NCI-H1930 (cell line): ENCODE measurements at places on chromosomes 5 and 9.

DNA sequence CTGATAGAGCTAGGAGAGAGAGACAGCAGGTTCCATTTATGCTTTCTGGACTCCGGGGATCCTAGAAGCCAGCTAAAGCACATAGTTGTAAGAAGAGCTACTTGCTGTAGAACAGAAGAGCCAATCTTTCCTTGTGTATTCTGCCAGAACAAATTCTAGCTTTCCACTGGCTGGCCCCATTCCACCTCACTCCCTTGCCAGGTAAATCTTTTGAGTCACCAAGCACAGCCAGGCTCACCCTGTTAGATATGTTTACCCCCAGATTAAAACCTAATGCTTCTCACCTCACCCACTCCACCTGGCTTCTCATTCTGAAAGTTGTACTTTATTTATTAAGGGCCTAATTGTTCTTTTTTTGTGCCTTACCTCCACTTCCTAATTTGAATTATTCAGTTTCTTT, 48.9 kb upstream of the CHD1 start:
- DNase-seq: no peak

GRCh38 chr9:78592811-78593210, 295.9 kb downstream of the PSAT1 start:
- no peak for DNase-seq

DNA sequence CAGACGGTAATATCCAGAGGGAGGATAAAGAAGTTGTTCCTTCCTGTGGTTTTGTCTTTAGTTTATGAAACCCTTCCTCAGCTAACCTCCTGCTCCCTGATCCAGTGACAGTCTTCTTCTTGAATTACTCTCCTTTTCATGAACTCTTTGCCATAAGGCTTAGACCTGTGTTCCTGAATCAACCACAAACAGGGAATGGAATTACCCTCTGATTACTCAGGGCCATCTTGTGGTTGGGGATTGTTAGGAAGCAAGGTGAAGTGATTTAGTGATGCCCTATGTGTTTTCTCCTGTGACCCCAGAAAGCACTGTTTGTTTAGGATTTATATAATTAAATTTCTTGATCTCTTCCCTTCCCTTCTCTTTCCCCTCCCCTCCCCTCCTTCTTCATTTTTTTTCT, 409.1 kb downstream of the TAF11L14 start:
- DNase-seq: no peak

- no peak for DNase-seq
These were observed 296.7 kb upstream of the PANK3 start for GRCh38 chr5:168875832-168876231.

DNA sequence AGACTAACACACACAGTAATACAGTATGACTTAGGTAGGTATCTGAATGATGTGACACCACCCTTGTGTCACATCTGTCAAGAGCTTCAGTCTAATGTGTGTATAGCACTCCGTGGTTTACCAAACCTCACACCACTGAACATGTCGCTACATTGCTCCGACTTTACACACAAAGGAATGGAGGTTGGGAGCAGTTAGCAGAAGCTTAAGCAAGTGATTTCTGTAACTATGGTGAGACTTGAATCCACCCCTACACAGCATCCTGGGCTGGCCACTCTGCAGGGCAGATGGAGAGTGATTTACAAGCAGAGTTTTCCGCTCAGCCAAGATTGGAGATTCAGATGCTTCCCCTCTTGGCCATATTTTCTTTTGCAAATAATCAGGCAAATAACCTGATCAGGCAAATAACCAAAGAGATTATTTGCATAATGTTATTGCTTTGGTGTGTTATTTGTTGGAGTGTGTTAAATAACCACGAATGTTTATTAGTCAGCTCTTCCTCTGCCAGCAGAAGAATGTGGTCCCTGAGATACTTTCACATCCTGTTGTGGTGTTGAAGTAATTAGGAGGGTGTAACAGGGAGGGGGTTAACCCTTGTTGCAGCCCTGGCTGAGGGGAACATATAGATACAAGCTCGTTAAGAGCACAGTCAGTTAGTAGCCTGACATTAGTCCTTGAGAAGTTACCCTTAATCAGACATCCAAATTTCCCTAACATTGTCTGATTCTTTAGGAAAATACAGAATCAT, 92.8 kb downstream of the SNX18 start:
- DNase-seq: no peak

GRCh38 chr5:80793354-80793753, 138.6 kb upstream of the DHFR start:
- no peak for DNase-seq

DNA sequence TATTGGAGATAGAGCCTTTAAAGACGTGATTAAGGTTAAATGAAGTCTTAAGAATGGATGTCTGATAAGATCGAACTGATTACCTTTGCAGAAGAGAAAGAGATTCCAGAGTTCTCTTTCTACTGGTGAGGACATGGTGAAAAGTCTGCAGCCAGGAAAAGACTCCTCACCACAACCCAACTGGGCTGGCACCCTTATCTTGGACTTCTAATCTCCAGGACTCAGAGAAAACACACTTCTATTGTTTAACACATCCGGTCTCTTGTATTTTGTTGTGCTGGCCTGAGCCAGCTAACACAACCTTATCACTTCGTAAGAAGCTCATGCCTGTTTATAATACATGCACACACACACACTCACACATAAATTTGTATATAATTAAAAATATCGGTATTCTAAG, 489.1 kb downstream of the PRDM9 start:
- DNase-seq: no peak

DNA sequence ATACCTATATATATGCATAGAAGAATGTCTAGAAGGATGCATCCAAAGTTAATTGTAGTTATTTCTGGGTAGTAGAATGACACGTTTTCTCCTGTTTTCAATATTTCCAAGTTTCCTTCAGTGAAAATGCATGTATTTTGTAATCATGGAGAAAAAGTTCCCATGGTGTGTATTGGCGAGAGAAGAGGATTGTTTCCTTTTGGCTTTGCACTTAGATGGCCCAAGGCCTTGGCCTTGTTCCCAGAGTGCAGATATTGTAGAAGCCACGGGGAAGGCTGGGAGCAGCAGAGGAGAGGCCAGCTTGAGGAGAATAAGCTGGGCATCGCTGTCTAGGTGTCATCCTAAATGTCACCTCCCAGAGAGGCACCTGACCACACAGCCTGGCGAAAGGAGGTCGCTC, 44.0 kb downstream of the IRF1 start:
- no peak for DNase-seq

DNA sequence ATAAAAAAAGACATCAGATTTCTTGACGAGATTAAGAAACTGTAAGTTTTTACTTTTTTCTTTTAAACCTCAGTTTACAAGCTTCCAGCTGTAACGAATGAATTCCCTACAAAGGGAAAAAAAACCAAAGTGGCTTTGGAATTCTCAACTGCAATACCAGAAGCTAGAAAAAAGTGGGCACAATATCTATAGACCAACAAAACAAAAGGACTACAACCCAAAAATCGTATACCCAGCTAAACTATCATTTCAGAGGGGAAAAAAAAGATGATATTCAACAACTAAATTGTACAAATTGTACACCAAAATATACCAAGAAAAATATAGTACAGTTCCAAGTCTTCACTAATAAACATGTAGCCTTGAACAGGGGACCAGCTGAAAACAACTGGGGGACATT, 26.8 kb upstream of the ELOVL7 start:
- DNase-seq: no peak

DNA sequence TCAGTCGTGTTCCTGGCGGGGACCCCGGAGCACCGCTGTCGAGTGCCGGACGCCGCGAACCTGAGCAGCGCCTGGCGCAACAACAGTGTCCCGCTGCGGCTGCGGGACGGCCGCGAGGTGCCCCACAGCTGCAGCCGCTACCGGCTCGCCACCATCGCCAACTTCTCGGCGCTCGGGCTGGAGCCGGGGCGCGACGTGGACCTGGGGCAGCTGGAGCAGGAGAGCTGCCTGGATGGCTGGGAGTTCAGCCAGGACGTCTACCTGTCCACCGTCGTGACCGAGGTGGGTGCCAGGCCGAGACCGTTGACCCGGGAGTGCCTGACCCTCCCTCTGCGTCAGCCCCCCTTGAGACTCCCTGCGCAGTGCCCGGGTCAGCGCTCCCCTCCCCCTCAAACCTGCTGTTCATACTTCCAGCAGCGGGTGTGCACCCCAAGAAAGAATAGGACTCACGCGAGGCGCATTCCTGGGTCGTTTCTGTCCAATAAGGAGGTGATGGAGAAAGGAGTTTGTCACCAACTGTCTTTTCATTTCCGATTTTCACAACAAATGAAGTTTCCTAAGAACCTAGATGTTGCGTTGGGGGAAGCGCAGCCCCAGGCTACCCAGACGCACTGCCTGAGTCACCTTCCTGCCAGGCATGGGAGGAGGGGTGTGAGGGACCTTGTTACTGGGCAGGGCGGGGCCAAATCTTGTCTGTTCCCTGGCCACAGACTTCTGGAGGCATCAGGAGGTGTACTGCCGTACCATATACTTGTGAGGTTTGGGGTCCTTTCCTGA, 722 bp downstream of the SLC22A4 start:
- DNase-seq: no peak

DNA sequence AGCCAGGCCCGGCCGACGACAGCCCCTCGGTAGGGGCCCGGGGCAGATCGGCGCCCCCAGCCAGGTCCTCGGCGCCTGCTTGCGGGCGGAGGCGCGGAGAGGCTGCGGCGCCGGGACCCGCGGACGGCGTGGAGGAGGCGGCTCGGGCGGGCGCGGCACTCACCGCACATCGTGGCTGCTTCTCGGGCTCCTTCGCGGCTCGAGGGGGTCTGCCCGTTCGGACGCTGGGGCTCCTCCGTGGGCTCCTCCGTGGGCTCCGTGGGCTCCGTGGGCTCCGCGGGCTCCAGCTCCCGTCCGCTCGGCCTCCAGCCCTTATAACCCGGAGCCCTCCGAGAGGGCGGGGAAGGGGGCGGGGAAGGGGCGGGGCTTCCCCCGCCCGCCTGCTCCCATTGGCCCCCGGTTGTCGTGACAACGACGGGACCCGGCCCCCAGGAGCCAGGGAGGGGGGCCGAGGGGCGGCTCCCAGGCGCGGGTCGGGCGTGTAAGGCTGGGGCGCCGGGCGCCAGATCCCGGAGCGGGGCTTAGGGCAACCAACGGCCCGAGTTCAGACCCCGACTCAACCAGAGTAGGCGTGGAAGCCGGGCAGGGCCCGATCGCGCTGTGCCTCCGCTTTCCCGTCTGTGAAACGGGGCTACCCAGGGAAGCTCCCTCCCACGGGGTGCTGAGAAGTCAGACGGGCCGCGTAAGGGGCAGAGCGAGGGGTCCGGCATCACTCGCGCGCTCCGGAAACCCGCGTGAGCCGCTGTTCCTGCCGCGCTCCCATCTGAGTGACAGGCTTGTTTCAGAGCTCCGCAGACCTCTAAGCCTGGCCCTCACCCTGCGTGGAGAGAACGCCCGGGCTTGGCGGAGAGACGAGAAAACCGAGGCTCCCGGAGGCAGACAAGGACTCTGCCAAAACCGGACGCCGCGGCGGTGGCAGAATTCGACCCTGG, at the start of gene GFPT2:
Gene GFPT2, minus strand, starts transcription at position 289 of the 932 bp plus-strand sequence. Its CDS starts 119 bp downstream, at position 170.
- peak; percentile 68 for DNase-seq

DNA sequence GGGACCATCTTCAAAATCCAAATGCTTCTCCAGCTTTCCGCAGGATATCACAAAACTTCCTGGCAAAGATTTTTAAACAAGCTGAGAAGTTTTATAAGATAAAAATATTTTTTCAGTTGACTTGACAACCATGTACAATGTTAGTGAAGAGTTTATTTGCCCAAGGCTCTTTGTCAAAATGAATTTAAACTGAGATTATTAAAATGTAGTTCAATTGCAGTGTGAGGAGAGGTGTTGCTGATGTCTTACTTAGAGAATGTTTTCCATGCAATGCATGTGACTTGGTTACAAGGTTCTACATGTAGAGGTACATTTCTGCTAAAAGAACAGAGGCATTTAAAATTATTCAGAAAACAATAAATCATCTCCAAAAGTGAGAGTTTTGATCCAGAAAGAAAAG, 131.4 kb upstream of the MINAR2 start:
- no peak for DNase-seq

DNA sequence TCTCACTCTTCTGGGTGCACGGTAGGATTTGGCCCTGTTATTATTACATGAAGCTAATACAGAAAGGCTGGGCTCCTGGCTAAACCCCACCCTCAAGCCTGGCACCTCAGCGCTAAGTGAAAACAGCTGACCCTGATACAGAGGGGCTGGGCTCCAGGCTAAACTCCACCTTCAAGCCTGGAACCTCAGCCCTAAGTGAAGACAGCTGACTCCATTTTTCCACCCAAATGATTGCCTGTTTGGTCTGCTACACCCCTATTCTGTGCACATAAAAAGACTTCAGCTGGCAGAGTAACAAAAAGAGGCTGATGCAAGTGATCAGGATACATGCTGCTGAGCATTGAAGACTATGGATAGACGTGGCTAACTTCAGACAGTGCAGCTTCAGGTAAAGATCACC, 148.4 kb upstream of the CLINT1 start:
- DNase-seq: no peak

DNA sequence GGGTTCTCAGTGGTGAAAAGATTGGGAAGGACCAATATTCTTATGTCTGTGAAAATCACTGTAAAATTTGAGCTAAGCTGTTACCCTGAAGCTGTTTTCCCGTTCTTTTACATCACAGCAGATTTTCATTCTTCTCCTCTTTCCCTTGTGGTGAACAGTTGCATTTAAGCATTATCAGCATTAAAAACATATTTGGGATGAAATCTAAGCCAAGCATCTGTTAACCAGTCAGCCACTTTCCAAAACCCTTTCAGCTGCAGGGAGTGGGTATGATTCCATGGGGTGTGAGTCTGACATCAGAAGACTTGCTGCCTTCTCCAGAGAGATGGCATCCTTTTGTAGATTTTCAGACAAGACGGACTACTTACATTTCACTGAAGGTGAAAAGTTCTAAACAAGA, 97.2 kb downstream of the TRIO start:
- DNase-seq: no peak

- DNase-seq: no peak
These were observed 8.6 kb upstream of the OXCT1 start for GRCh38 chr5:41878643-41879478.

DNA sequence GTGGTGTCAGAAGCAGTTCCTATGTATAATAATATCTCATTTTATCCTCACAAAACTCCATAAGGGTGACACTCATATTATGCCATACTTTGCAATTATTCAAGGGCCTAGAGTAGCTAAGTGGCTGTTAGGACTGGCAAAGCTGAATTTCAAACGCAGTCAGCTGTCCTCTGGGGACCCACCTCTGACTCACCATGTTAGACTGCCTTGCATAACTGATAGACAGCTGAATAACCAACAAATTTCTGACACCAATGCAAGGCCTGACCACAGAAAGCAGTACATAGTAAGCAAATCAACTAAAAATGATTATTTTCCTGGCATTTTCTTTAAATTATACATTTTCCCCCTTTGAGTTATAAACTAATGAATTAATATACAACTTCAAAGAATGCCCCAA, 251.6 kb upstream of the PTGER4 start:
- DNase-seq: no peak

DNA sequence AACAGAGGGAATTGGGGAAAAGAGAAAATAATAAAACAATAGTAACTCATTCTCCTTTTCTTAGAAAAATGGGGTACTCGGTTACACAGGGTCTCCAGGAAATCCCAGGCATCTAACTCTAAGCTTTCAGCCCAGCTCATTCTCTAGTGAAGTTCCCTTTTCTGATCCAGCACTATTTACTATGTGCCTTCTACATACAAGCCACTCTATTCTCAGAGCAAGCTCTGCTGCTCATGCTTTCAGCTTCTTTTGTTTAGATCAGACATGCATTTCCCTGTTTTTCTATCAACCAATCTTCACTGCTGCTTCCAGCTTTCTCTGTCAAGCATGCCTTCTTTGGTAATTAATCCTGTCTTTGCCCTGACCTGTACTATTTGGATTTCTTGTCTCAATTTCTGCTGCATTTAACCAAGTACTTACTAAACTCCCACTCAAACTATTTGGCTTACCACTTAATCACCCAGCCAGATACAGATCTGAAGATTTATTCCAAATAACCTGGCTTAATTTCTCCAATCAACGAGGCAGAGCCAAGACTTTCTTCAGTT, 25.3 kb downstream of the OSMR start:
- no peak for DNase-seq
